Type B pancreatic cell (in vitro differentiated cells): ENCODE measurements at places on chromosomes 4 and X. TPM values are rescaled to one million over a fixed set of nuclear protein-coding genes. Genes with fewer than 3 reads are reported as not detected.

DNA sequence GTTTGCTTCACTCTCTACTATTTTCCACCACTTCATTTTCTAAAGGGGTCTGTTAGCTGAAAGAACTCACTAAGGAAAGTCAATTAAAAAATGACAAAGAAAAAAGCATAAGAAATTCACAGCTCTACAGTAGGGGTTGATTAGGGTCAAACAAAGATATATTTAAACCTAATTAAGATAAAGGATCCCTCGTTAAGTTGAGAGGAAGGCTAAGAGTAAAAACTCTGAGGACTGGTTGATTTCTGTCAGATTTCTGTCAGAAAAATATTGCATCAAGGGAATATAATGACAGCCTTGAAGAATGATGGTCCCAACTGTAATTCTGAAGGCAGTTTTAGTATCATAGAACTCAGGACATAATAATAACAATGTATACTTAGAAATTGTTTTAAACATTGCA lies 218.0 kb downstream of the QDPR start:
- DNase-seq = no peak

GRCh38 chr4:128830906-128831503 lies 21.5 kb downstream of the JADE1 start:
- DNase-seq = no peak

The TCP11X2 gene
- not detected in 2 replicates for total RNA-seq

DNA sequence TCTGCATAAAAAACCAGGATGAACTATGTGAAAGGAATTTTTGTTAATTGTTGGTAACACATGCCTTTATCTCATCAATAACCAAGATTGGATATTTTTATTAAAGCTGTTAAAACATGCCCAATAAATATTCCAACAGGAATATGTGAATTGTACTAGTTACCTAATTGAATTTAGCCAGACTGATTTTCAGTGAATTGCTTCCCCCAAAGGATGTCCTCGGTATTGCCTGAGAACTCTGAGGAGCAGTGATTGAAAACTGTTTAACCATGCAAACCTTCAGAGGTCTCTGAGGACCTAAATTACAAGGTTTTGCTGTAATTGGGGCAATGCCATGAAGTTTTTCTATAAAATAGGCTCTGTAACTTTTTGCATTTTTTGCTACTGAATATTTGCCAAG lies 66.6 kb downstream of the BLTP1 start:
- no peak for DNase-seq

- DNase-seq = peak; percentile 76
Observed at GRCh38 chr4:15231265-15232091, 196.4 kb upstream of the C1QTNF7 start.

DNA sequence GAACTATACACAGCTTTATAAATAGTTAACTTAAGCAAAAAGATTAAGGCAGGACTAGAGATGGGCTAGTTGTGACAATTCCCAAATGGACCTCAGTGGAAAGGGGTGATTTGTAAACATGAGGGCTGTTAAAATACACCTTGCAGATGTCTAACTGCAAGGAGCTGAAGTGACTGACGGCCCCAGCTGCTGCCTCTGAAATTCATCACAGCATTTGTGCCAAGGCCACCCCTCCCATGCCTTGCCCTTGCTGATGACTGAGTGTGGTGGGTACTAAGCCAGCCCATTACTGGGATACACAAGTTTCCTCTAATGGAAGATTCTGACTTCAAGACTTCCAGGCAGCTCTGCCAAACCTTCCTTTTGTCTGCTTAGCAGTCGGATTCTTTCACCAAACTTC lies 23.7 kb upstream of the EGFL6 start:
- DNase-seq = no peak

DNA sequence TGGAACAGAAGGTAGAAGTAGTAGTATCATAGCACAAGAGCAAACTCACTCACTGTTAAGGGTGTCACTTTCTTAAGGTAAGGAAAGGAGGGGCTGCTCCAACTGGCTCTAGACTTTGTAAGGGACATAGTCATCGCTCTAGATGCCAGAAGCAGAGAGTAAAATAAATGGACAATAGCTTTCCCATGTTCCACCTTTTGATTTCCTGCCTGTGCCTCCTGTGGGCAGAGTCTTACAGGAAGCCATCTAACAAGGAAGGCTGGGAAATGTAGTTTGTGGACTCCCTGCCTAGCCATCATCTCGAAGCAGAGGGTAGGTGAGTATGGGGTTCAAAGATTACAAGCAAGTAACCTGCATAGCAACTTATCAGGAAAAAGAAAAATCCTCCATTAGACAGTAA lies 1.7 kb upstream of the METTL14 start:
- DNase-seq = no peak

DNA sequence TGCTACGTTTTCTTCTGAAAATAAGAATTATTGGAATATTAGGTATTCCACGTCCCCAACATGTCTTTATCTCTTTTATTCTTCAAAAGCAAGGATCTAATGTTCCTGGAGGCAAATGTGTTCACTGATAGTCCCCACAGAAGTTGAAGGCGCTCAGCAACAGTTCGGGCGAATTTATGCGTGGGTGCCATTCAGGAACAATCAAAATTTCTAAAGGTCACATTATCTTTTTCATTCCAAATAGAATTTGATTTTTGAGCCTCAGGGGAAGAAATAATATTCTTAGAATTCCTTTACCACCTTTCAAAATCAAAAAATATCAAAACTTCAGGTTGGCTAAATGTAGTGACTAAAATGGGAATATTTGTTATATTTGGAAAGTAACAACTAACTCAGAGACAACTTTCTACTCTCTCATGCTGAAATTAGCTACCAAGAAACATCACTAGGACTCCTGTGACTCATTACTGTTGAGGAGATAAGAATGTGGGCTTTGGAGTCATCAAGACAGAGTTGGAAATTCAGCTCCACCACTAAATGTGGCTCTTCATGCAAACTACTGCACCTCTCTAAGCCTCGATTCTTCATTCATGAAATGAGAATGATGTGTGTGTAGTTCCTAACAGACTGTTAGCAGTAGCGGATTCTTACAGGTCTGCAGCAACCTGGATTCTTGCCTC lies 72.3 kb upstream of the KIT start:
- no peak for DNase-seq

DNA sequence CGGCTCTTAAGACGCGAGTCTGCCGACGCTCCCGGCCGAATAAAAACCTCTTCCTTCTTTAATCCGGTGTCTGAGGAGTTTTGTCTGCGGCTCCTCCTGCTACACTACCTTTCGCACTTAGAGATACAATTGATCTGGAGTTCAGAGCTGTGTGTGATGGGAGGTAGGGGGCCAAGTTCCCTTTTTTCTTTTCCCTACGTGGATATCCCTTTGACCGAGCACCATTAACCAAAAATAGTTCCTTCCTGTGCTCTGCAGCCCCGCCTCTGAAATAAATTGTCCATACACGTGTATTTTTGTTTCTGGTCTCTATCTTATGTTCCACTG lies 555 bp upstream of the PGM2 start:
- DNase-seq = no peak

DNA sequence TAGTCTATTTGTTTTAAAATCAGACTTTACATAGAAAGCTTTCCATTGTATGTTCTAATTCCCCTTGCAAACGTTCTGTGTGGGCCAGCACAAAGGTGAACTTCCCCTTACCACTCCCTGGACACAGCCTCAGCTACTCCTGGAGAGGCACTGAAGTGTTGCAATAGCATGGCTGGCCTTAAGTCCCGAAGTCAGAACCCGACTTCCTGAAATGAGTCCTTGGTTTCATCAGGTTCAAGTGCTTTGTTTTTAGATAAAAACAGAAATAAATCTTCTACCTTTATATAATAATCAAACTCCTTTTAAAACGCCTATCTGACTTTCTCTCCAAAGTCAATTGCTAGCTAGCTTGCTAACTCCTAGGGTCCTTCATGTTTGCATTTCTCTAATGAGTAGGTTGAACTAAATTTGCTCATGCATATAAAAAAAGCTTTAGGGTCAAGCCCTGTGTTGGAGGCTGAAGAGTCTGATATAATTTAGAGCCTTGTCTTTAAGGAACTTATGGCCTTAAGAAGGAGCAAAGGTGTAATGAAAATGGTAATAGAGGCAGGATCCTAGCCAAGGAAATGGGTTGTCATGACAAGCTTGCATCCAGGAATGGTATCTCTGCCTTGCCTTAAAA lies 9.0 kb downstream of the BMP3 start:
- DNase-seq = no peak
